ENCODE measurements at places on chromosomes 11 and 22.

DNA sequence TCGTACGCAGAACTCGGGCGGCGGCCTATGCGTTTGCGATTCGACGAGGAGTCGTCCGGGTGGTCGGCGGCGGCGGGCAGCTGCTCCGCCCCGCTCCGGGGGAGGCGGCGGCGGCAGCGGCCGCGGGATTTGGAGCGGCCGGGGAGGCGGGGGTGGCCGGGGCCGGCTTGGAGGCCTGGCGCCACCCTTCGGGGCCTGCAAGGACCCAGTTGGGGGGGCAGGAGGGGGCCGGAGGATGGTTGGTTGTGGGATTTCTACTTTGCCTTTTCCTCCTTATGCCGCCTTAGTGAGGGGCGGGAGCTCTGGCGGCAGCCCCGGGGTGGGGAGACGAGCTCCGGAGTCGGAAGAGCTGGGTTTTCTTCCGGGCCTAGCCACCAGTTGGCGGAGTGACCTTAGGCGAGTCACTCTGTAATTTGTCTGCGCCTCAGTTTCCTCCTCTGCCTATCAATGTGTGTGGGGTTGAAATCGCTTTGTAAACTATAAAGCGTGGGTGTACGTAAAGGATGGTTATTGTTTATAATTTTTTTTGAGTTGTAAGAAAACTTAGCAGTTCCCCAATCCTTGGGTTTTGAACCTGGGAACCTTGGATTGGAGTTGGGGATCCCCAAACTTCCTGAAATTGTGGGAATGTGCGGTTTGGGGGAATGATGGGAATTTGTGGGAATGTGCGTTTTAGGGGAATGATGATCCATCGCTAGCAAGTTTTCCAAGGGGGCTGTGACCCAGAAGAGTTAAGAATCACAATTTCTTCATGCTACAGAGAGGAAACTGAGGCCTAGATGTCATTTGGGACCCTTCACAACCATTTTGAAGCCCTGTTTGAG is 679 bp downstream of the TUG1 start:
- no peak for DNase-seq

GRCh38 chr11:96309016-96309642 is 33.9 kb downstream of the MAML2 start:
- DNase-seq: no peak

DNA sequence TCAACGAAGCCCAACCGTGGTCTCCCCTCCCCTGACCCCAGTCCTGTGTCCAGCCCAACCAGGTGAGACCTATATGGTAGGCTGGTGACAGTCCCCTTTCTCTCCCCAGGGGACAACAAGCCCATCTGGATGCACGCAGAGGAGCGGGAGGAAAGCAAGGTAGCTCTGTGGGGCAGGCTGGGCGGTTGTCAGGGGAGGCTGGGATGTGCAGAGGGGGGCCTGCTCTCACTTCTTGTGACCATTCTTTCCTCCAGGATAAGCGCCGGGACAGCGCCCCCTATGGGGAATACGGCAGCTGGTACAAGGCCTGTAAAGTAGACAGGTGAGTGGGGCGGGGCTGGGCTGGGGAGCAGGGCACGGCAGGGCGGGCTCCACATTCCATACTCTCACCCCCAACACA is 3.5 kb upstream of the RAB1B start:
- DNase-seq: no peak

- DNase-seq: no peak
Observed at GRCh38 chr11:28269586-28269985, 161.4 kb downstream of the METTL15 start.

DNA sequence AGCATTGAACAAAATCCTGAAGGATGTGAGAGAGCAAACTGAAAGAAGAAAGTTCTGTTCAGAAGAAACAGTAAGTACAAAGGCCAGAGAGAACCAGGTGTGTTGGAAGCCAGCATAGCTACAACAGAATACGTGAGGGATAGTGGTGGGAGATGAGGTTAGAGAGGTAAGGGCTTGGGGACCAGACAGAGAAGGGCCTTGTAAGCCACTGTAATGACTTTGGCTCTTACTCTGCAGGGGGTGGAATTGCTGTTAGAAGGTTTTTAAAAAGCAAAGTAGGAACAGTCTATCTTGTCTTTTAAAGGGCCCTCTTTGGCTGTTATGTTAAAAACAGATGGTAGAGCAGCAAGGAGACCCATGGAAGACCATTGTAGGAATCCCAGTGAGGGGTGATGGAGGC is 4.2 kb downstream of the PRRG4 start:
- DNase-seq: no peak
